ENCODE measurements at places on chromosomes 7 and 10. TPM values are rescaled to one million over a fixed set of nuclear protein-coding genes. Genes with fewer than 3 reads are reported as not detected.

DNA sequence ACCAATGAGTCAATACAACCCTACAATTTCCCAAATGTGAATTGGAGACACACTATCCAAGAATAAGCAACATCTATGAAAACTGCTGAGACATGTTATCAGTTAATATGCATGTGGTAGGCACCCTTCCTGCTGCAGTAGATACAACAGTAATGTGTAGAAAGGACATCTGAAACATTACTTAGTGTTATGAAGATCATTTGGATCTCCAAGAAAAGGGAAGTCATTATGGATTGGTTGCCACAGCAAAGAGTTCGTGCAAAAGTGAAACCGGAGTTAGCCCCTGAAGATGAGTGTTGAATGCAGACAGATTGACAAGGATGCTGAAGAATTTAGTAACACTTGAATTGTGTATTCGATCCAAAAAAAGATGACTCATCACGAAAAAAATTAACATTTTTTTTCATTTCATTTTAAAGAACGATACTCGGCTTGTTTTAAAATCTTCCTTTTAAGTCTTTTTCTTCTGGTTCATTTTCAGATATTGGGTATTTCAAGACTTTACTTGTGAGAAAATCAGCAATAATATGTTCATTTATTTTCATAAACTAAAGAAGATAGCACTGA, 322.4 kb upstream of the KLF6 start:
- no peak for ATAC-seq

- ATAC-seq: no peak
Measured at GRCh38 chr10:75726522-75727483, 295.4 kb downstream of the LRMDA start.

GRCh38 chr7:98225913-98226614, 14.8 kb downstream of the BHLHA15 start:
- ATAC-seq: no peak

The UPK3B gene
- total RNA-seq: 0.40 TPM

Measured in gastroesophageal sphincter (tissue), 4 donors.